ENCODE measurements at places on chromosomes 7 and 10.

DNA sequence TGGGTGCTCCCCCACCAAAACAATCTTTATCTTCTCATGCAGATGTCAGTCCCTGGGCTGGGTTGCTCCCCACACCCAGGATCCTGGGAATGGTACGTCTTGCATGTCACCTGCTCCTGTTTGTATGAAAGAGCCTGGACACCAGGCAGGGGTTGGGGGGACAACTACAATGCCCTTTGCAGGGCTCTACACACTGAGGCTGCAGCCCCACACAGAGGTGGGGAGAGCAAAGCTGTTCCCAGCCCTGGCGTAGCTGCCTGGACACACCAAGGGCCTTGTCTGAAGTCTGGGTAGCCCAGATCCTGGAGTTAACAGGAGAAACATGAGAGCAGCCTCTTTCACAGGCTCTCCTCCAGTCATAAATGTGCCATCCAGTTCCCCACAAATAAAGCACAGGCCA is 61.2 kb upstream of the TMEM72 start:
- DNase-seq: no peak

GRCh38 chr7:9453521-9453920 is 1020.1 kb downstream of the NXPH1 start:
- DNase-seq: no peak

DNA sequence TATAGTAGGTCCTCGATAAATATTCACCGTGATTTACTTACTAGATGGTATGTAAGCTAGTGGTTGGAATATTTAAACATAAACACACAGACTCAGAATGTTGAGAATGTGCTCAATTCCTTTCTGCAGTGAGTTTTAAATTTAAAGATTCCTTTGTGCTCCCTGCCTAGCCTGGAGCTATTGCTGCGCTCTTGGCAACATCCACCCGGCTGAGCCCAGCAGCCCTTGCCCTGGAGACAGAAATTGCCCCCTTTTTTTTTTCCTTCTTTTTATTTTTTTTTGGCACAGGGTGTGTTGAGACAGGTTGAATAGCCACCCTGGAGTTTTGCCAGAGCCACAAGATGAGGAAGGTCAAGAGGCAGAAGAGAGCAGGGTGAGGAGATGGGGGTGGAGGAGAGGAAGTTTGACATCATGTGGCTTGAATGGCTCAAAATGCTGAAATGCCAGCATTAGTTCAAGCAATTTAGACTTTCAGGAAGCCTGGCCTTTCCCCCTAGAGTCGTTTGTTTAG is 180.8 kb downstream of the PRKCQ start:
- DNase-seq: no peak

DNA sequence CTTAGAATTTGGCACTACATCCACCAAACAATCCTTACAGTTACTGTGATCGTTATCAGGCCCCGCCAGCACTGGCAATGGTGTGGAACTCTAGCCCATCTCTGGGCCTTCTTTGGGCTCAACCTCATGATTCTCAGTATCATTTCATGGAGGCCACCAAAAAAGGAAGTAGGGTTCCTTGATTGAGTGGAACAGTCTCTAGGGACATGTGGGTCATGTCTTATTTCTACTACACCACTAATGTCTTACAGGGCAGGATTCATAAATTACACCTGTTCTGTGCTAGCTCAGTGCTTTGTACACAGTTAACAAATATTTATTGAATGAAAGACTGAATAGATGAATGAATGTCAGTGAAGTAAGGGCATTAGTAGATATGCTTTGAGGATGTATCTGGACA is 53.9 kb downstream of the AP3M1 start:
- DNase-seq: no peak

GRCh38 chr10:68155615-68156210 is 46.4 kb downstream of the MYPN start:
- DNase-seq: no peak

GRCh38 chr10:93390306-93391090 is 91.6 kb downstream of the MYOF start:
- no peak for DNase-seq

All from stimulated activated CD4-positive, alpha-beta T cell treated with anti-CD3 and anti-CD28 coated beads, Interleukin-15, amount 100 ng/mL, for 48 hours (primary cell).